ENCODE measurements at places on chromosomes 7 and 10.

- no peak for DNase-seq
These were observed 22.2 kb downstream of the PITRM1 start for GRCh38 chr10:3150366-3150765.

GRCh38 chr10:11246752-11247467, 229.2 kb downstream of the CELF2 start:
- DNase-seq = no peak

DNA sequence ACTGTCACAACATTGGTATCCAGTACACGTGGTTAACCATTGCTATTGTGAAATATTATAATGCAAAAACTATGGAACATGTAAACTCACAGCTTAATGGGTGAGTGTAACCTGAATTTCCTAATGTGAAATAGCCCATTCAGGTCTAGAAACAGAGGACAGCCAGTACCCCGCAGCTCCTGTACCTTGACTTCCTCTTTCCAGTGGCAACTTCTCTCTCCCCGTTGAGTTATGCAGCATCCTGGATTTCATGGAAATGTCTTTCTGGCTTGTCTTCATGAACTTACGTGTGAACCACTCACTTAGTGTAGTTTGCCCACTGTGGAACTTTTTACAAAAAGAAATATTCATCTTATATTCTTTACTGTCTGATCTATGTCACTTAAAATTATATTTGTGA, 384.4 kb downstream of the DPP6 start:
- DNase-seq = no peak

- DNase-seq = no peak
These were observed 86.7 kb downstream of the GFRA1 start for GRCh38 chr10:116186273-116186672.

GRCh38 chr7:39951226-39952194, 1.5 kb downstream of the CDK13 start:
- no peak for DNase-seq

DNA sequence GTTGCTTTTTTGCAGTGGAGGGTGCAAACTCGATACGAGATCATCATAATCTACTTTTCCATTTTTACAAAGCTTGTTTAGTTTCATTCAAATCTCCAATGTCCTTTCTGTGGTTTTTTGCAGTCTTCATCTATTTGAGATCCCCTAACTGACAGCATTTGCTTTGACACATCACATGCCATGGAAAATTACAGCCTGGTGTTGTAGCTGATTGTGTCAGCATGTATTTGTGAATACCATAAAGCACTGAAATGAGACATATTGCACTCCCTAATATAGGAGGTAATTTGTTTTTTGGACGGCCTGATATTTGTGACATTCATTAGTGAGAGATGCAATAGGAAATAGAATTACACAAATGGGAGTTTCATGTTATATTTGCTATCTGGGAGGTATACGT, 620.8 kb downstream of the KCNMA1 start:
- DNase-seq = no peak

GRCh38 chr7:38660427-38661099, 29.4 kb upstream of the AMPH start:
- no peak for DNase-seq

- no peak for DNase-seq
These were observed 16.0 kb downstream of the MRPS33 start for GRCh38 chr7:140998715-140999114.

- no peak for DNase-seq
These were observed 282.0 kb upstream of the FZD1 start for GRCh38 chr7:90982228-90982627.

GRCh38 chr7:30412782-30413504, 65.6 kb downstream of the NOD1 start:
- DNase-seq = peak; percentile 45

- DNase-seq = peak; percentile 76
These were observed 9.6 kb downstream of the ATP5F1C start for GRCh38 chr10:7797582-7797981.

DNA sequence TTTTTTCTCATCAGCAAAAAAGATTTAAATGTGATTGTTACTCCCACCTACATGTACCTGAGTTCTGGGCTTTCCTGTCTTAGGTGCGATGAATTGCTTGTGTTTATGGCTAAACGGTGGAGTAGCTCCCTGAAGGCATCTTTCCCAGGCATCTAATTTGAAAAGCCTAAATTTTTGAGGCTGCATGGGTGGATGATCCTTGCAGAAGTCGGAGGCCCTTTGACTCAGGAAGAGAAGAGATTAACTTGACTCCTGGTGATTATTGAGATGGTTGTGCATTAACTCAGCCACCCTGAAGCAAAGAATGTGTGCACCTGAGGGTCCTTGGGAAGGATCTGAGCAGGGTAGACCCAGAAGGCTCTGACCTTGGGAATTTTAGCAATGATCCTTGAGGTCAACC, 155.6 kb upstream of the SEMA3C start:
- peak; percentile 31 for DNase-seq

DNA sequence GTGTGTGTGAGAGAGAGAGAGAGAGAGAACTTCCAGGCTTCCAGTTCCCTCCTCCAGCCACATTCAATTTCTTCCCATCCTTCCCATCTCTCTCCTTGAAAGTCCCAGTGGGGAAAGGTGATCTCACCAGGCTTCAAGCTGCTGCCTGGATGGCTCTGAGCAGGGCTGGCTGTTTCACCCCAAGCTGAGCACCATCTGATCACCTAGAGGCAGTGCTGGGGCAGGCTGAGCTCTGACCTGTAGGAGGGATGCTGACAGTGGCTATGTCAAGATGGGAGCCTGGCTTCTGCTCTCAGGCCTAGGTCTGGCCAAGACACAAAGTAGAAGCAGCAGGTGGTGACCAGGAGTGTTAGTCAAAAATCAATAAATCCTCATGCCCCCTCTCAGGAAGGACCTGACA, 370.8 kb downstream of the PLXNA4 start:
- no peak for DNase-seq

DNA sequence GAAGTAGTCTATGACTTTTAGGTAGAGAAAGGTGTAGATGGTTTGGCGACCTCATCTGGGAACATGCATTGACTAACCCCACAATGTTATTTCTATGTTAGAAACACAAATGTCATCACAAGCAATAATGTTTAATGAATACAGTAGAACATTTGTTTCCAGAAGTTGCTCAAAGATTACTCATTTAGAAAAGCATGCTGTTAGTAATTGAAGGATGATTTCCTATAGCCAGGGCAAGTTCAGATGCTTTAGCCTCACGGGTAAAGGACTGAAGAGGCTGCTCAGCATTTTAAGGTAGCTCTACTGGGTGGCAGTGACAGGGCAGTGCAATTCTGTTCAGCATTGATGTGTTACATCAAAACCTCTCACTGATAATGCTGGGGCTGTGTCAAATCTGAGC, 199.3 kb upstream of the FZD1 start:
- no peak for DNase-seq

GRCh38 chr10:93468461-93469213, 13.5 kb downstream of the MYOF start:
- peak; percentile 84 for DNase-seq

DNA sequence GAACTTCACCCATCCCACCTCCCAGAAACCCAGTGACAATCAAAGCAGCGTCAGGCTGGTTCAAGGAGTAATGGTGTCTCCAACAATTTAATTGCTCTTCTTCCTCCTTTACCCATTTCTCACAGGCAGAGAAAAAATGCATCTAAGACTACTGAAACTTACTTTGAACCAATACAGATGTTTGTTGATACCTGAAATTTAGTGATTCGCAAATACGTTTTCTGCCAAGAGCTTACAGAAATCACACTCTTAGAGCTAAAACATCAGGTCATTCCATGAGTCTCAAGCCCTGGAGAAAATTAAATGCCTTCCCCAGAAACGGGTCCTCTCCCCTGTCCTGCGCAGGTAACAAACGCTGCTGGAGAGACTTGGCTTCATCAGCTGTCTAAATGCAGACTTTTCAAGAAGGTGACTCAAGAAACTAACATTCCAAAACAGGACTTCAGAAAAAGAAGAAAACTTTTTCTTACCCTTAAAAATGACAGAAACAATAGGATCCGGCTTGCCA, 443 bp downstream of the MYOF start:
- DNase-seq = no peak

GRCh38 chr10:5094265-5095205, at the start of gene AKR1C3:
Gene AKR1C3, plus strand, starts transcription at chr10:5094414. Its CDS starts 31 bp downstream, at chr10:5094445.
- DNase-seq = no peak

- no peak for DNase-seq
These were observed 480.8 kb downstream of the RPS24 start for GRCh38 chr10:78514459-78514858.

DNA sequence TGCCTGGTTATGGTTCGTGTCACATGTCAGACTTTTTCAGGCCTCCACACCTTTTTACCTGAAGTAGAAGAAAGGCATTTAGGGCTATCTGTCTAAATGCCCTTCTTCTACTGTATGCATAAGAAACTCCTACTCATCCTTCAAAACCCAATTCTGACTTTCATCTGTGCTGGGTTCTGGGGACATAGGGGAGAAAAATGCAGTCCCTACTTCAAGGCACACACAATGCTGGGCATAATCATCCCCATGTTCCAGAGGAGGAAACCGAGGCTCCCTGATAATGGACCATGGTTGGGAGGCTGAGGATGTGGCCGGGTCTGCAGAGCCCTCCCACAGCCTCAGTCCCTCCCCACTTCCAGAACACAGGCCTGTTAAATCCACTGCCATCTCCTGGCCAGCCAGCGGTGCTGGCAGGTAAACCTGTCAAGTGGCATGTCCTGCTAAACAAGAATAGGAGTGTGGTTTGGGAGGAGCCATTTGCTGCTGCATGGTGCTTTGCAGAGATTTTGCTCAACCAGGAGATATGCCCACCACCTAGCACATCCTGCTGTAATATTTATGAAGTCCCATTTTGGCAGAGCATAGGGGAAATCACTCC, 32.0 kb downstream of the GRID1 start:
- DNase-seq = no peak

- DNase-seq = no peak
These were observed 166.2 kb upstream of the SP8 start for GRCh38 chr7:20952916-20953315.

- no peak for DNase-seq
These were observed 55.2 kb downstream of the EGFR start for GRCh38 chr7:55073976-55074528.

- no peak for DNase-seq
These were observed 167.2 kb downstream of the EBF3 start for GRCh38 chr10:129796710-129797420.

- DNase-seq = no peak
These were observed 58.5 kb upstream of the FERD3L start for GRCh38 chr7:19203686-19204085.

- no peak for DNase-seq
These were observed 2.8 kb upstream of the WAPL start for GRCh38 chr10:86524225-86524962.

GRCh38 chr10:103232131-103232673, 13.5 kb upstream of the RPEL1 start:
- DNase-seq = no peak

GRCh38 chr10:116286626-116287200, 13.7 kb upstream of the GFRA1 start:
- no peak for DNase-seq

DNA sequence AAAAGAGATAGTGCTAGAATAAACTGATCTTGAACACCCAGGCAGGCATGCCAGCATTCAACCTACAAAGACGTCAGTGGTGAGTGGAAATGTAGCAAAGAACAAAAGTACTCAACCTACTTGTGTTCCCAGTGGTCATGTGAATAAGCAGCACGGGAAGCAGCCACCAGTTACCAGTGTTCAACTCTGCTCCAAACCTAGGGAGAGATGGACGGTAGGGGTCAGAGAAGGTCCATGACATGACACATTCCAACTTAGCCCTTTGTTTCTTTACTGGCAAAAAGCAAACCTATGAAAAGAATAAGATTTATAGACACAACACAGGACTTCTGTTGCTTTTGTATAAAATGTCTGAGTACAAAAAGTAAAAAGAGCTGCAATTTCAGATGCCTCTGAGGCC, 511.4 kb downstream of the XPNPEP1 start:
- no peak for DNase-seq

- no peak for DNase-seq
These were observed 224.6 kb upstream of the NRP1 start for GRCh38 chr10:33559105-33559504.

DNA sequence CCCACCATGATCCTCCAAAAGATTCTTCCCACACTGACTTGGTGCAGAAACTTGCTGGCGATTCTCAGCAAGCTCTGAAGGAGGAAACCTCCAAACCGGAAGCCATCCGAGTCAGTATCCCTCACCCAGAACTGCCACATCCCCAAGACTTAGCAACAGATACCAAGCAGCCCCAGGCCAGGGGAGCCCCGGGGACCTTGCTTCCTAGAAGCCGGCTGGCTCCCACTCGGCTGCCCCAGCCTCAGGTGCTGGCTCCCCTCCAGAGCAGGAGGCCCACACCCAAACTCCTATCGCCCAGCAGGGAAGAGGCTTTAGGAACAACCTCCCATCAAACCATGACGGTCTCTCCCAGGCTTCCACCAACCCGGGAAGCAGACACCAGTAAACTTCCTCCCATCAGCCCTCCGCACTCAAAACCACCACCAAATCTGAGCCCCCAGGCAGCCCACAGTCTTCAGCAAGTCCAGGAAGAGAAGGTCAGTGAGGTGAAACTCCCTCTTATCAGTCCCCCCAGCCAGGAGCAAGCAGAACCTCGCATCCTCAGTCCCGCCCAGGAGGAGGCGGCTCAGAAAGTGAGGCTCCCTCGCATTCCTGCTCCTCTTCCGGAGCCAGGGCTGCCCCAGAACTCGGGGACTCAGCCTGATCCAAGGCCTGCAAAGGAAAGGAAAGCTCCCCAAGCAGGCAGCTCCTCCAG, 82.3 kb downstream of the LRGUK start:
- no peak for DNase-seq

- no peak for DNase-seq
These were observed 860 bp downstream of the EXOC6 start for GRCh38 chr10:92849234-92849525.

- DNase-seq = no peak
These were observed 6.2 kb downstream of the PRKG1 start for GRCh38 chr10:51080311-51081006.

GRCh38 chr10:50563906-50564305, 59.9 kb downstream of the SGMS1 start:
- no peak for DNase-seq

GRCh38 chr10:29005988-29006387, 282.9 kb upstream of the LYZL1 start:
- no peak for DNase-seq

GRCh38 chr10:488081-488932, 201.2 kb downstream of the DIP2C start:
- DNase-seq = no peak

- DNase-seq = no peak
These were observed 58.0 kb upstream of the PAX2 start for GRCh38 chr10:100687143-100688003.
